DND-41 (cell line): ENCODE measurements at places on chromosomes 16 and 17.

DNA sequence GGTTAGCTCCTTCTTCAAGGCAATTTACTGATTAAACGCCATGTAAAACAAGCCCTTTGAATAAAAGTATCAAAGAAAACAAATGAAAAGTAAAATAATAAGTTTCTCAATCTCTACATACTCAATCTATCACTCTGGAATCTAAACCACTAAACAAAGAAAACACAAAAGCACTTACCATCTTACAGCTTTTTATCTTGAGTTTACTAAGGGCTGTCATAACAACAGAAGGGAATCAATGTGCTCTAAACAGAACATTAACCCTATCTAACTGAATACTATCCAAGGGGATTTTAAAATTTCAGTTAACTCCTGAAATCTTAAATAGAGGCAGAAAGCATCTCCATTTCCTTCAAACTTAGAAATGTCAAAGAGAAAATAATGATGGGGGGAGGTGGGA lies 3.4 kb downstream of the SKA2 start:
- DNase-seq, result no peak

DNA sequence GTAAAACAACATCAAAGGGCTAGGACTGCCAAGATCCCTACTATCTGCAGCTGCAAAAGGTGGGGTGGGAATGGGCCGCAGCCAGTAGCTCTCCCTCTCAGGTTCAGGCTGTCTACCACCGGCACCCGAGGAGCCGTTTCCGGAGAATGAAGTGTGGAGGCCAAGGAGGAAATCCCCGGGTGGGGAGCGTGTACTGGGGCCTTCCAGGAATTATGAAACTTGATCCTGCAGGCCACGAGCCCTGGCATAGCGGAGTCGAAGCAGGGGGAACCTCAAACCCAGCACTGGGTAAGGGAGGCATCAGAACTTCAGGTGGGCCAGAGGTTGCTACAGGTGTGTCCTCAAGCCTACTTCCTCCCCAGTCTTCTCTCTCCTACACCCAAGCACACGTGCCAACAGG lies 5.1 kb downstream of the INPP5K start:
- DNase-seq, result no peak

GRCh38 chr17:49003557-49004511 lies 6.6 kb downstream of the IGF2BP1 start:
- no peak for DNase-seq

DNA sequence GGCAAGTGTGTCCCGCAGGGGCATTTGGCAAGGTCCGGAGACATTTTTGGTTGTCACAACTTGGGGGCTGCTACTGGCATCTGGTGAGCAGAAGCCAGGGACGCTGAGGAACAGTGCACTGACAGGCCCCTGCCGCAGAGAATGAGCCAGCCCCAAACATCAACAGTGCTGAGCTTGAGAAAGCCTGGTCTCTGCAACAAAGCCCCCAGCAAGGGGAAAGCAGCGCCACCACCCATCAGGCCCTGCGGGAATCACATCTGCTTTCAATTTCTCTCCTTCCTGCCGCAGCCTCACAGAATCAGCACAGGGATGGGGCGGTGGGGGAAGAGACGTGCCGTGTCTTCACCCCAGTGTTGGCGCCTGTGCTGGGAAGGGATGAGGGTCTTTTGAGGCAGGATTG lies 14.8 kb upstream of the PRPSAP1 start:
- DNase-seq, result peak; percentile 75

DNA sequence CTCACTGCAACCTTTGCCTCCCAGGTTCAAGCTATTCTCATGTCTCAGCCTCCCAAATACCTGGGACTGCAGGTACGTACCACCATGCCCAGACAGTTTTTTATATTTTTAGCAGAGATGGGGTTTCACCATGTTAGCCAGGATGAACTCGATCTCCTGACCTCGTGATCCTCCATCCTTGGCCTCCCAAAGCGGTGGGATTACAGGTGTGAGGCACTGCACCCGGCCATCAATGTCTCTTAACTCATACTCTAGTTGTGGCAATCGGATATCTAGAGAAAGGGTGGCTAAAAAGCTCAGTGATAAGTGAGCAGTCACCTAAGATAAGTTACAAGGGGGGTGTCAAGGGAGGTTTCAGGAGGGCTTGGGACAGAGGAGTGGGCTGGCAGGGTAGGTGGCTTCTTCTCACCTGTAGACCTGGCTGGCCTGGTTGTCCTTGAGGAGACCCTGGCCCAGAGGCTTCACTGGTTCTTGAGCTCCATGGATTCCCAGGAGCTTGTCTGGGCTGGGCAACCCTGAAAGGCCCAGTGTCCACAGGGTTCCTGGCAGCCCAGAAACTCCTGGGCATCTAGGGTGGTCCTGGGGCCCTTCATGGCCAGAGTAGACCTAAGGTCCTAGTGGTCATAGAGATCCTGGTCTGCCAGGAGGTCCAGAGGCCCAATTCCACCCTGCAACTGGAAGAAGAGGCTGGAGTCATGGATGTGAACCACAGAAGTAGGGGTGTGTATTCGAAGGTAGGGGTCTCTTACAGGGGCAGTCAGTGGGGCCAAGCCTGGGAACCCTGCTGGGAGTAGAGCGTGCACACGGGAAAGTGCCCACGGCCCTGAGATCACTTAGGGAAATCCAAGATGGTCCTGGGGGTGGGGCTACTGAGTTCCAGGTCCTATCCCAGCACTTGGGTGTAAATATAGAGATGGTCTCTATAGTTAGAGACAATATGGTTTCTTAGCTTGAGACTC lies 12.7 kb upstream of the IGFBP4 start:
- DNase-seq, result no peak

DNA sequence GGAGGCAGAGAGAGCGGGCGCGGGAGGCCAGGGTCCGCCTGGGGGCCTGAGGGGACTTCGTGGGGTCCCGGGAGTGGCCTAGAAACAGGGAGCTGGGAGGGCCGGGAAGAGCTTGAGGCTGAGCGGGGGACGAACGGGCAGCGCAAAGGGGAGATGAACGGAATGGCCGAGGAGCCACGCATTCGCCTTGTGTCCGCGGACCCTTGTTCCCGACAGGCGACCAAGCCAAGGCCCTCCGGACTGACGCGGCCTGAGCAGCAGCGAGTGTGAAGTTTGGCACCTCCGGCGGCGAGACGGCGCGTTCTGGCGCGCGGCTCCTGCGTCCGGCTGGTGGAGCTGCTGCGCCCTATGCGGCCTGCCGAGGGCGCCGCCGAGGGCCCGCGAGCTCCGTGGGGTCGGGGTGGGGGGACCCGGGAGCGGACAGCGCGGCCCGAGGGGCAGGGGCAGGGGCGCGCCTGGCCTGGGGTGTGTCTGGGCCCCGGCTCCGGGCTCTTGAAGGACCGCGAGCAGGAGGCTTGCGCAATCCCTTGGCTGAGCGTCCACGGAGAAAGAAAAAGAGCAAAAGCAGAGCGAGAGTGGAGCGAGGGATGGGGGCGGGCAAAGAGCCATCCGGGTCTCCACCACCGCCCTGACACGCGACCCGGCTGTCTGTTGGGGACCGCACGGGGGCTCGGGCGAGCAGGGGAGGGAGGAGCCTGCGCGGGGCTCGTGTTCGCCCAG lies 1.2 kb upstream of the CBX4 start:
- no peak for DNase-seq

GRCh38 chr17:58047376-58048150 lies 35.7 kb upstream of the DYNLL2 start:
- DNase-seq, result no peak

GRCh38 chr16:73558219-73558618 lies 510.3 kb upstream of the ZFHX3 start:
- DNase-seq, result no peak

DNA sequence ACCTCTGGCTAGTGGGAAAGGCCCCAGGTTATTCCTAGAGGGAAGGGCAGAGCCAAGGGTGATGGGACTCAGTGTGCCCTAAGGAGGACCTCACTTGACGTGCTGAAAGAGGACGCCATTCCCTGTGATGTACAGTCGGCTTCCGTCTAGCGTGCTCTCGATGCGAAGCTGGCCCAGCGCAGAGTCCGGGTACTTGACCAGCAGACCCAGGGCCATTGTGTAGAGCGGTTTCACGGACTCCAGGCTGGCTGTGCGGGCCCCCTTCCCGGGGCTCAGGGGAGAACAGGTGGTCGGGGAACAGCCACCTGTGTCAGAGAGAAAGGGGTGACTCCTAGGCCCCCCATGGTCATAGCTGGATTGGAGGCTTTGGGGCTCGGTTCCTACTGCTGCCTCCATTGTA lies 19.9 kb downstream of the PLEKHG4 start:
- no peak for DNase-seq

- no peak for DNase-seq
These were observed 128.3 kb downstream of the NLK start for GRCh38 chr17:28170771-28171170.

GRCh38 chr16:74053826-74054225 lies 242.8 kb upstream of the PSMD7 start:
- DNase-seq, result peak; percentile 50

DNA sequence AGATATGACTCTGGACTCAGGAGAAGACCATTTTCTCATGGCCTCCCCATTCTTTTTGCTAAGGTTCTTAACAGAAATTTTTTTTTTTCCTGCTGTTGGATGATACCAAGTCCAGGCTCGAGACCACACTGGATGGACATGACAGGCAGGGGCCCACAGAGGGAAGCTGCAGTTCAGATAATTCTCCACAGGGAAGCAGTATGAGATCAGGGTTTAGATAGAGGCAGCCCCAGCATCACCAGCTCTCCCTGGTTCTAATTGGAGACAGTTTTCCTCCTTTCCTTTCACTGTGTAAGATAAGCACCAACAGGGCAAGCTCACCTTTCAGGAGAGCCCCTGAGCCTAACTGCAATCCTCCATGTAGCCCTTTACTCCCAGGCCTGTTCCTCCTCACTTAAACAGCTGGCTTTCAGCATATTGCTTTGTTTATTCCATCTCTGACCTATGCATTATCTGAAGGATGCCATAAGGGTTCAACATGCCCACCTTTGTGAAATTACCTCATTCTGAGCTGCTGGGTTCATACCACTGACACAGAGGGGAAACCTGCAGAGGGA lies 108.1 kb downstream of the SNX11 start:
- no peak for DNase-seq

DNA sequence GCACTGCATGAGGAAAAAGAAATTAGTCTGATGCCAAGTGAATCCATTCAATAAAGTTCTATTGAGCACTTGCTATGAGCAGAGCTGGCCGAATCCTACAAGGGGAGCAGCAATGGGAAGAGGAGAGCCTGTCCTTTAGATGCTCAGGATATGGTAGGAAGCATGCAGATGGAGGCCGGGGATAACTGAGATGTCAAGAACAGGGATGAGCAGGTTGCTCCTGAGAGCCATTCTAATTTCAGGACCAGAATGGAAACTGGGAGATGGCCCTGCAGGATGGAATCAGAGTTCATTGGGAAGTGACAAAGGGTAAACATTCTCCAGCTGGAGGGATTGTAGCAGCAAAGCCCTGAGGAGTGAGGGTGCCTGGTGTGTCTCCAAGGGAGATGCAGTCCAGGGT lies 88.0 kb downstream of the CBLN1 start:
- DNase-seq, result no peak

DNA sequence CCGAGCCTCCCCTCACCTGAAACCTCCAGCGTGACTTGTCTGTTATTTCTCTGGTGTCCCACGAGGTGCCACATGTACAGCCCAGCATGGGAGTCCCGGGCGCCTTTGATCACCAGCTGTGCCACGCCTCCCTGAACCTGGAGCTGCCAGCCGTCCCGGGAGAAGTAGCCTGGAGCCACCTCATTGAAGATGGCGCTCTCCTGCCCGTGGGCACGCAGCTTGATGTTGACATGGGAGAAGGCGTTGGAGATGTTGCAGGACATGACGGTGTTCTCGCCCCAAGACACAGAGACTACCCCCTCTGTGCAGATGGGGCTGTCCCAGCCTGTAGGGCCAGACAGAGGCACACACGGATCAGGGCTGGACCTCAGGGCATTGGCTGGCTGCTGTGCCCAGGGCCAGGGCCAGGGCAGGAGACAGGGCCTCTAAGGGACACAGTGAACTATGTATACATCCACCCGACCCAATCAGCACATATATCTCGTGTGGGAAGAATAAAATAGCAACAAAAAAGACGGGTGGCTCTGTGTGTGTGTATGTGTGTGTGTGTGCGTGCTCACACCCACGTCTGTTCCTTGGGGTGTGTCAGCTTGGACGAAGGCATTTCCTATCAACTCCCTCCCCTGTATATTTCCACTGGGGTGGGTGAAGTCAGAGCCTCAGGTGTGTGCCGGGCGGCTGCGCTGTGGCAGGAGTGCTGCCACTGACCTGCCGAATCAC lies 7.3 kb upstream of the CD7 start:
- DNase-seq, result no peak
